Suprapubic skin (tissue), 4 donors: ENCODE measurements at places on chromosomes 12 and 14. TPM values are rescaled to one million over a fixed set of nuclear protein-coding genes. Genes with fewer than 3 reads are reported as not detected.

DNA sequence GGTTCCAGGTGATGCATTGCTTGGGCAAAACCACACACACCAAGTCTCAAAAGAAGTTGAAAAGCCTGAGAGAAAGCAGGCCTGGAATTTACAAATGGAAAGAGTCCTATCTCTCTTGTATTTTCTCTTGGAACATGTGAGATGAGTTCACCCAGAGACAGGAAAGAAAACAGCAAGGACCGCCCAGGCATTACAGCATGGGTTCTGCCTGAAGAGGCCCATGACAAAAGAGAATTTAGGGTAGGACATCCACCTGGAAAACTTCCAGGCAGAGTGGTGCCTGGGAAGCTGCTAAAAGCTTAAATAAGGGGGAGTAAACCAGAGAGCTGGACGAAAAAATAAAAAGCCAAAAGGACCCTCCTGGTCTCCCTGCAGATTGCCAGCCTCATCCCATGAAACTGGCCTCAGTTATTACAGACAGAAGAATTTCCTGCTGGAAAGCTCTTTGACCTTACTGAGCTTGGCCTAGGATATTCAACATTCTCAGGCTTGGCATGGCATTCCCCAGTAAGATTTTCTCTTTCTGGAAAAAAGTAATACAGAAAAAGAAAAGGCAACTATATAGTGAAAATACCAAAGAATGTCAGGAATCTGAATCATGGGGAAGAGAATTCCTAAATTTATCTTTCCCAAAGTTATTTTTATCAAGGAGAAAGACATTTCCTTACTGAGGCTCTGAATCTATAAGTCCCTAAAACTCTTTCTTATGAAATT, 121.3 kb upstream of the NUDT4 start:
- no peaks in the 10 kb centered on the region for H3K36me3 ChIP-seq
- H3K4me3 ChIP-seq: no peak overlapping the region
- no peaks in the 10 kb centered on the region for H3K4me1 ChIP-seq
- no peaks in the 10 kb centered on the region for H3K27me3 ChIP-seq
- no peak for DNase-seq

DNA sequence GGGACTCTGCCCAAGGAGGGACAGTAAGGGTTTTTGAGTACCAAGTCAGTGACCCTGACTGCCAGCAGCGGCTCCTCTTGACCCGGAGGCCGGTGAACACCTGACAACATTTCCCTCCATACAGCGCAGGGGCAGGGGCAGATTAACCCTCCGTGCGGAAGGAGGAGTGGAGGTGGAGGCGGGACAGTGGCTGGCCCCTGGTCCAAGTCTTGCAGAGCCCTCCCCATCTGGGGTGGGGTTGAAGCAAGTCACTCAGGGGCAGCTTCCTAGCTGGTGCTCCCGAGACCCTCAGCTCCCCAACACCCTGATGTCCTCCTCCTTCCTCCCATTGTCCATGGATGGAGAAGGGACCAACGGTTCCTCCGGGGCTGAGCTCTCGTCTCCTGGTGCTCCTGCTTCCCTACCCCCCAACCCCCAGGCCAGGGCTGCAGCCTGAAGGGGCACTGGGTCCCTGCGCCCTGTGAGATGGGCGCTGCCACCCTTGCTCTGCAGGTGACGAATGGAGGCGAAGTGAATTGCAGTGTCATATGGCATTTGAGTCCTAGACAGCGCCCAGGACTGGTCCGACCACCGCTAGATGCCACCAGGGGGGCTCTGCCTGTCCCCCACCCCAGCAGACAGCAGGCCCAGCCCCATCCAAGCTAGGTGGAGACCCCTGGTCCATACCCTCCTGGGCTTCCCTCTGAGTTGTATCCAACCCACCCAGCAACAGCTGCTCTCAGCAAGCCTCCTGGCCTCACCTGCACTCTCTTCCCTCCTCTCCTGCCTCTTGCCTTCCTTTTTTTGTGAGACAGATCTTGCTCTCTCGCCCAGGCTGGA, 7.0 kb upstream of the AMN start:
- H3K4me3 ChIP-seq: no peak overlapping the region
- no peak for DNase-seq
- no peaks in the 10 kb centered on the region for H3K4me1 ChIP-seq
- H3K36me3 ChIP-seq: peaks cover 8% of the 10 kb centered on the region
- H3K27ac ChIP-seq: no peak overlapping the region

GRCh38 chr12:42484996-42485395, 104.5 kb downstream of the PRICKLE1 start:
- H3K27ac ChIP-seq: no peak overlapping the region
- no peaks in the 10 kb centered on the region for H3K27me3 ChIP-seq
- DNase-seq: no peak
- no peaks in the 10 kb centered on the region for H3K36me3 ChIP-seq
- peaks cover 31% of the 10 kb centered on the region for H3K4me1 ChIP-seq
- H3K4me3 ChIP-seq: no peak overlapping the region

Gene FSCB
- total RNA-seq: not detected

GRCh38 chr12:73083736-73084135, 811.6 kb downstream of the TRHDE start:
- H3K4me3 ChIP-seq: no peak overlapping the region
- no peaks in the 10 kb centered on the region for H3K36me3 ChIP-seq
- no peaks in the 10 kb centered on the region for H3K27me3 ChIP-seq
- no peak for DNase-seq
- H3K4me1 ChIP-seq: no peaks in the 10 kb centered on the region
